ENCODE measurements at places on chromosomes 7 and 10.

- DNase-seq = no peak
Observed at GRCh38 chr7:88686468-88687229, 72.9 kb upstream of the ZNF804B start.

DNA sequence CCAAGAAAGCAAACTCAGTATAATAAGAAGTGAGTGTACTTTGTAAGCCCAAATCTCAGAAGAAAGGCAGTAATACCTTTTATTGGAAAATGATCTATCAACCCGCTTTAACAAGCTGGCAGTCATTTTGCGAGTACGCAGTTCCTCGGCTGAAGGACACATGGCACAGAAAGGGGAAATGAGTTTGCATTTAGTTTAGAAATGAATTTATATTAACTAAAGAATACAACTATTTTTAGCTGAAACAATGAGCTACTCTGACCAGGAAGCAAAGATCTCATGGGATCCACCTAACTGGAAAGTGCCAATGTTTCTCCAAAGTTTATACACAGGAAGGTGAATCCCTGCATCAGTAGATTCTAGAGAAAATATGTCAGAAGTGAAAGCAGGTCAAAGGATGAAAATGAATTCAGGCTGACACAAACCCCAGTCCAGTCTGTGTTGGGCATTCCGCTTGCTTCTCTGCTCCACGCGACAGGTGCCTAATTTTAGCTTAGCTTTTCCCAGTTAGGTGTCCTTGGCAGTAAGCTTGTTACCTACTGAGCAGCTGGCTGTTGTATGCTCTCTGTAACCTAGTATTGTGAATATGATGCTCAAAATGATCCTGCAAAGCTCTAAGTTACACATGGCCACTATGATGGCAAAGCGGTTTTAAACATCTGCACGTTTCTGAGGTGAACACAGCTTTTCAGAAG is 112.8 kb downstream of the LARP4B start:
- DNase-seq = no peak

- DNase-seq = peak; percentile 92
Observed at GRCh38 chr7:150778738-150779301, 21.3 kb downstream of the TMEM176B start.

DNA sequence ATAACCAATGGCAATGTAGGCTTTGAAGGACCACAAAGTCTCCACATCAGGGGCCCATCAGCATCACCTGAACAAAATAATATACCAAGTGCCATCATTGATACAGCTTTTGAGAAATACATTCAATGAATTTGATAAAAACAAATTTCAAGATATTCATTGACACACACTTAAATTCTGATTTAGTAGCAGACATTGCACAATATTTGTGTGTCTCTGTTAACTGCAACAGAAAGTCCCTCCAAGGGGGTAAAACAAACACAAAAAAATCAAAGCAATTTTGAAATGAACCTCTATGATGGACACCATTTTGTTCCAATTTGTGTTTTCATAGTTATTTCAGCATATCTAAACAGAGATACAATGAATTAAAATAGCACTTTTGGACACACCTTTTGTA is 86.8 kb upstream of the RSU1 start:
- no peak for DNase-seq

GRCh38 chr7:104978460-104978859 is 35.5 kb upstream of the KMT2E start:
- DNase-seq = no peak

DNA sequence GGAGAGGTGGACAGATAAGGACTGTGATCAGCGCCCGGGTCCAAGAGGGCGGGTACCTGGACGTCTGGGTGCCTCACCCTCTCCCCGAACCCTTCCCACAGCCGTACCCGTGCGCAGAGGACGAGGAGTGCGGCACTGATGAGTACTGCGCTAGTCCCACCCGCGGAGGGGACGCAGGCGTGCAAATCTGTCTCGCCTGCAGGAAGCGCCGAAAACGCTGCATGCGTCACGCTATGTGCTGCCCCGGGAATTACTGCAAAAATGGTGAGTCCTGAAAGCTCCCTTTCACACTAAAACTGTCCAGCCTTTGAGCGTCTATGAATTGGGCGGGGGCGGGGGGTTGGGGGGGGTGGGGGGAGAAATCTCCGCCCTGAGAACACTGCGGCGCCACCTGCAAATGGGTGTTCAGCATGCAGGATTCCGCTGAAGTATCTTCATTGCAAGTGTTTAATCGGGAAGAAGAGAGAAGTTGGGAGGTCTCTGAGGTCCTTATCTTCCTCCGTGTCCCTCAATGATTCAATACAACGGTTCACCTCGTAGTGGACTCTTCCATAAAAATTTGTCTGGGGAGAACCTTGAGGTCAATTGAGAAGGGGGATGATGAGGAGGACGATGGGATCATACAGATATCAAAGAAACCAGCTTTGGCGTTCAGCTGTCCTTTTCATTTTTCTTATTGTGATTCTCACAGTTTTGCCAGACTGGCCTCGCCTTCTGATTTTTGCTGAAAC is 906 bp downstream of the DKK1 start:
- DNase-seq = no peak

- DNase-seq = no peak
Observed at GRCh38 chr10:104577163-104577562, 63.9 kb upstream of the SORCS3 start.

- DNase-seq = no peak
Observed at GRCh38 chr10:93591065-93591808, 9.8 kb downstream of the RBP4 start.

DNA sequence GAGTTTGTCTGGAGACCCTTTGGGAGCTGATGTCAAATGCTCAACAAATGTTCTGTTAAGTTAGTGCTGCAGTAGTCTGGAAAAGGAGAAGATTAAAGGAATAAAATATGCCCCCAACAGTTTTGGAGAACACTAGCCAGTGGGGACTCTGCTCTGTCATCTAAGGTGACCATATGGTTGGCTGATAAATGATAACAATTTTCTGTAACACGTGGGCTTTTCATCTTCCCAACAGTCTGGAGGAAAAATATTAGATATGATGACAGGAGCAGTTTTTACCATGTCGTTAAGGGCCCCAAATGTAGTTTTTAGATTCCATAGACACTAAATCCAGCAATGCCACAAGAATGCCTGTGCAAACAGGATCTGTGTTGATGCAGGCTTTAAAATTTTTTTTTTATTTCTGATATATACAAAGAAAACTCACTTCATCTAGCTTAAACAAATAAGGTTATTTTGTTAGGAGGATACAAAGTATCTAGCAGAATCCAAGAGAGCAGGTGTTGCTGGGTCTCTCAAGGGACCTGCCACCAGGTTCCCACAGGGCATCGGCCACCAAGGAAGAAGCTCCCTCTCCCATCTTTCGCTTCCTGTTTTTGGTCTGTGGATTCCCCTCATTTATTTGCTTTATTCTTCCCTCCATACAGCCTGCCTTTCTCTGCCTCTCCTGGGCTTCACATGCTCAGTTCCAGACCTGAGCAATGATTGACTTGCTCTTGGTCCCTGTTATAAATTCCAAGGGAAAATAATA is 6.2 kb upstream of the CFAP58 start:
- DNase-seq = no peak

- no peak for DNase-seq
Observed at GRCh38 chr7:101804088-101804963, 13.1 kb upstream of the CUX1 start.

DNA sequence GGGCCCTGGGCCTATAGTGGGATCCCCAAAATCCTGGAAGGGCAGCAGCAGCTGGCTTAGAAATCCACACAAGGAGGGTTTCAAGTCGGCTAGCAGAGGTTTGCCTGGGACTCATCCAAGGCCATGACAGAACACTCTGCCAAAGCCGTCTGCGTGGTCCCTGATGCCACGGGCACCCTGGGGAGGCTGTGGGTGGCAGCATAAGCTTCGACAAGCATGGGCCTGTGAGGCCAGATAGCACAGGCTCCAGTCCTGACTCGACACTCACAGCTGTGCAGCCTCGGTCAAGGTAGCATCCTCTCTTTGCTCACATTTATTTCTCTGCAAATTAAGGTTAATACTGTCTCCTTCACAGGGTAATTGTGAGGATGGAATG is 138.3 kb downstream of the JCAD start:
- DNase-seq = no peak

- DNase-seq = no peak
Observed at GRCh38 chr7:47534322-47535034, 47.4 kb downstream of the TNS3 start.

GRCh38 chr7:142000244-142000643 is 4.6 kb downstream of the MGAM start:
- no peak for DNase-seq

GRCh38 chr10:35854661-35855060 is 212.6 kb upstream of the FZD8 start:
- no peak for DNase-seq

GRCh38 chr10:73597346-73597745 is 6.2 kb upstream of the USP54 start:
- DNase-seq = no peak

GRCh38 chr7:27992097-27992496 is 188.5 kb downstream of the JAZF1 start:
- DNase-seq = no peak

DNA sequence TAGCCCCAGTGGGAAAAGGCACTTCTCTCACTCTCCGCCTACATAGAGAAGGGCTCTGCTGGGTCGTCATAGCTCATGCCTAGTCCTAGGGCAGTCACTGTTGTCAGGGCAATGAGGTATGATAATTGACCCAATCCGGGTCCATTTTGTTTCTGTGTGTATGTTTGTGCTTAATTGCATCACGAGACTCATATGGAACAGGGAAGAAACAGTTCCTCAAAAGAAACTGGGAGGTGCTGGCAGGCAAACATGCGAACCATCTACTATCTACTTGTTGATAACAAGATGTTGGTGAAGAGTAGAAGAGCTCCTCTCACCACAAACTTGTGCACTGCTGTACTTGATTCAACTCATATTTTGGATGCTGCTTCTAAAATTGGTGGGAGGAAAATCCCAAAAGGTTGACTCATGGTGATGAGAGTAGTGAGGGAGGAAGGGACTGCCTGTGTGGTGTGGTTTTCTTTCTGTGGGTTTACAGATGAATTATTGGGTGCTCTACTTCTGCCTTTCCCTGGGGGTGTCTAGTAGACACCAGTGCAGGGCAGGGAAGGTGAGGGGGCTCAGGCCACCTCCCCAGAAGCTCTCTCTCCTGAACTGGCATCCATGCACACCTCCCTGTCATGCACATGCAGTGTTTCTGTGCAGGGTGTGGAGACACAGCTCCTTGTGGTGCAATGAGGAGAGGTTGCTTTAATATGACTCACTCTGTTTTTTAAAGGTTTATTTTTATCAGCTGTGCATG is 29.4 kb downstream of the LSMEM1 start:
- DNase-seq = no peak

DNA sequence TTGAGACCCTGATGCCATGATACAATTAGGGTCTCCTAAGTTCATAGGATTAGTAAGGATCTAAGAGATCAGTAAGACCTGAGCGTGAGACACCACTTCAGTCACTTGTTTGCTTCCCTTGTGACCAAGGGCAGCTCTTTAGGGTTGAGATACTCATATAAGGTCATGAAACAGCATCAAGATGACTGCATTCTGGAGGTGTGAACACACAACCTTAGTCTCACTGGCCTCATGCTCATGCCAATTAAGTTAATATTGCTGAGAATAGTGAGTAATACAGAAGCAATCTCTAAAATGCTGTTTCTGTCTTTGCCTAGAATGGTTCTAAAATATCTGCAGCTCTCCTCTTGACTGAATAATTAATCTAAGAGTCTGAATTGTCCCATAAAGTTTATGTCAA is 39.6 kb upstream of the KLHL7 start:
- no peak for DNase-seq

DNA sequence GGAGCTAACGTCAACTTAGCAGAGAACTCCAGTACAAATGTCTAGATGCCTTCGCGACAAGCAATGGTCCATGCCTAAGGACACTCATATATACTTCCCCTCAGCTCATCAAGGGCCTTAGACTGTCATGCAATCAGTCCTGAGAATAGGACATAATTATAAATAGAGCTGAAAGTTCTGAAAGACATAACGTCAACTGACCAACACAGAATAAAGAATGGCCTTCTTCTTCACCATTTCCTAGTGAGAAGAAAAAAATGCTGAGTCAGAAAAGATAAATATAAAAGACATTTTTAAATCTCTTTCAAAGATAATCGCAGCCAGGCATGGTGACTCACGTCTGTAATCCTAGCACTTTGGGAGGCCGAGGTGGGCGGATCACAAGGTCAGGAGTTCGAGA is 83.2 kb downstream of the ARMH3 start:
- no peak for DNase-seq

GRCh38 chr10:111211706-111212105 is 134.9 kb downstream of the ADRA2A start:
- DNase-seq = no peak

DNA sequence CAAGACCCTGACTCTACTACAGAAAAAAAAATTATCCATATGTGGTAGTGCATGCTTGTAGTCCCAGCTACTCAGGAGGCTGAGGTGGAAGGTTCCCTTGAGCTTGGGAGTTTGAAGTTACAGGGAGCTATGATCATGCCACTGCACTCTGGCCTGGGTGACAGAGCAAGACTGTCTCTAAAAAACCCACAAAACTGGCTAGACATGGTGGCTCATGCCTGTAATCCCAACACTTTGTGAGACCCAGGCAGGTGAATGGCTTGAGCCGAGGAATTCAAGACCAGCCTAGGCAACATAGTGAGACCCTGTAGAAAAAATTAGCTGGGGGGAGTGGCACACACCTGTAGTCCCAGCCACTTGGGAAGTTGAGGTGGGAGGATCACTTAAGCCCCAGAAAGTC is 32.9 kb upstream of the CHST3 start:
- DNase-seq = no peak

- no peak for DNase-seq
Observed at GRCh38 chr7:116216956-116217571, 6.7 kb downstream of the TES start.

GRCh38 chr10:83908506-83908905 is 230.8 kb upstream of the GHITM start:
- DNase-seq = no peak

Data from right atrium auricular region (tissue), 2 donors.